ENCODE measurements at places on chromosomes 11 and 22.
A peak's percentile ranks its signal among the peaks of the same experiment; 100 is the strongest.

- DNase-seq, result peak; percentile 14
Observed at GRCh38 chr11:77191823-77192495, 63.9 kb downstream of the MYO7A start.

DNA sequence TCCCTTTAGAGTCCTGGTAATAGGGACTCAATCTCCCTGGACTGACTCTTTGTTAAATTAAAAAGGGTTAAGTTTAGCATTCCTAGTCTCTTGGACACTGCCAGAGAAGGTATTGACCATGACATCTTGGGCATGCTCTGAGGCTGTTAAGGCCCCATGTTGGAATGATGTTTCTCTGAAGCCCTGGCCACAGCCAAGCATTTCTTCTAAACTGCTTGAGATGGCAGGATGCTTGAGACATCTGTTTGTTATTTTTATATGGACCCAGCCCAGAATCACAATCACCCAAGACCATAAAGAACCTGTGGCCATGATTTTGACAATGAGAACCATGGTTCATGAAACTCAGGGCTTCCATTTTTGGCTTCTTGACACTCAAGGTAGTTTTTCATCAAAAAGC is 5.5 kb upstream of the ANKK1 start:
- no peak for DNase-seq

DNA sequence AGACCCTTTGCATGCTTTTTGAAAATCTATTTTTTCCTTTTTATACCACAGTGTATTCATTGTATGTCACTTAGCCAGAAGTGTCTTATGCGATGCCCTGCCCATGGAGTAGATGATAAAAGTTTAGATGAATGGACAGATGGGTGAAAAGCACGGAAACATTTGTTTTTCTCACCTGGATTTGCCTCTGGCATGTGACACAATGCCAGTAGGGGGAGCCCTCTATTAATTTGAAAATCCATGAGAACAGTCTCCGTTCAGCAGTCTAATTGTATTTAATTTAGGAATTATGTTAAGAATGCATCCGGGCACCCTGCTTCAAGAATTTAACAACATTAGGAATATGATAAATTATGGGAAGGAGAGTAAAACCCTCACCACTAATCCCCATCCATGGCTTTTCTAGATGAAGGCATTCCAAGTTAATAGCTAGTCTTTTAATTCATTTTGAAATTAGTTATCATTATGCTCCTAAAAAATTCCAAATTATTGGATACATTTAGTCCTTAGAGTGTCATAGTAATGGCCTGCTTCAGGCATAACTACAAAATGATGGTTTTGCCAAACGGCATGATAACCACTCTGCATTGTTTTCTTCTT is 55.3 kb upstream of the ALKBH3 start:
- peak; percentile 46 for DNase-seq

- DNase-seq, result no peak
Observed at GRCh38 chr11:3375552-3375951, 3.4 kb downstream of the ZNF195 start.

DNA sequence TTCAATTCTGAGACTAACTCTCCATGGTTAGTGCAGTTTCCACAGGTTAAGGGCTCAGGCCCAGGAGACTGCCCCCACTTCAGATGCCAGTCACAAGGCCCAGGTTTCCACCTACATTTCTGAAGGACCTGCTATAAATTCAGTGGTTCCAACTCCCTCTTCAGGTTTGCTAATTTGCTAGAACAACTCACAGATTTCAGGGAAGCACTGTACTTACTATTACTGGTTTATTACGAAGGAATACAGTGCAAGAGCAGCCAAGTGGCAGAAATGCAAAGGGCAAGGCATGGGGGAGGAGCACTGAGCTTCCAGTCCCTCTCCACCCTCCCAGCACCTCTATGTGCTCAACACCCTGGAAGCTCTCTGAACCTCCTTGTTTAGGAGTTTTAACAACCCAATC is 39.3 kb upstream of the SPON1 start:
- no peak for DNase-seq

DNA sequence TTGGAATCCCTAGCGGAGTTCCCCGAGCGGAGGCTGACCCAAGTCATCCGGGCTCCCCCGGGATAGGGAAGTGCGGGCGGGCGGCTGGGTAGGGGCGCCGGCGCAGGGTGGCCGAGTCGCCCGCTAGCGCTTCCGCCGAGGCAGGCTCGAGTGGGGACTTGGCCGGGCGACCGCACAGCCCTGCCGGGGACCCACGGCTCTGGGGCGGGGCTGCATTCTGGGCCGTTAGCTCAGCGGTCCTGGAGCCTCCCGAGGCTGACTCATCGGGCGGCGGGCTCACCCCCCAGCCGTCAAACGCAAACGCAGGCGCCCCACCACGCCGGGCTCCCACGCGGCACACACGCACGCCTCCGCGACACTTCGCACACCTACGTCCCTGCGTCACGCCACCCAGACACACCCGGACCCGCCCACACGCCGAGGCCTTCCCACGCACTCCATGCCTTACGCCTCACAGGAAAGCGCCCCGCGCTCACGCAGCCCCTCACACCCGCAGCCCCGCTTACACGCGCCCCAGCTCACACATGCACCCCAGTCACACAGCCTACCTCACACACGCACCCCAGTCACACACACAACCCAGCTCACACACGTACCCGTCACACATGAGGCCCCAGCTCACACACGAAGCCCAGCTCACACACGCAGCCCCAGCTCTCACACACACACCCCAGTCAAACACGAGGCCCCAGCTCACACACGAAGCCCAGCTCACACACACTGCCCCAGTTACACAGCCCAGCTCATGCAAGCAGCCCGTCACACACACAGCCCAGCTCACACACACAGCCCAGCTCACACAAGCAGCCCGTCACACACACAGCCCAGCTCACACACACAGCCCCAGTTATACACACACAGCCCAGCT is 1.2 kb downstream of the PHLDB1 start:
- DNase-seq, result no peak

DNA sequence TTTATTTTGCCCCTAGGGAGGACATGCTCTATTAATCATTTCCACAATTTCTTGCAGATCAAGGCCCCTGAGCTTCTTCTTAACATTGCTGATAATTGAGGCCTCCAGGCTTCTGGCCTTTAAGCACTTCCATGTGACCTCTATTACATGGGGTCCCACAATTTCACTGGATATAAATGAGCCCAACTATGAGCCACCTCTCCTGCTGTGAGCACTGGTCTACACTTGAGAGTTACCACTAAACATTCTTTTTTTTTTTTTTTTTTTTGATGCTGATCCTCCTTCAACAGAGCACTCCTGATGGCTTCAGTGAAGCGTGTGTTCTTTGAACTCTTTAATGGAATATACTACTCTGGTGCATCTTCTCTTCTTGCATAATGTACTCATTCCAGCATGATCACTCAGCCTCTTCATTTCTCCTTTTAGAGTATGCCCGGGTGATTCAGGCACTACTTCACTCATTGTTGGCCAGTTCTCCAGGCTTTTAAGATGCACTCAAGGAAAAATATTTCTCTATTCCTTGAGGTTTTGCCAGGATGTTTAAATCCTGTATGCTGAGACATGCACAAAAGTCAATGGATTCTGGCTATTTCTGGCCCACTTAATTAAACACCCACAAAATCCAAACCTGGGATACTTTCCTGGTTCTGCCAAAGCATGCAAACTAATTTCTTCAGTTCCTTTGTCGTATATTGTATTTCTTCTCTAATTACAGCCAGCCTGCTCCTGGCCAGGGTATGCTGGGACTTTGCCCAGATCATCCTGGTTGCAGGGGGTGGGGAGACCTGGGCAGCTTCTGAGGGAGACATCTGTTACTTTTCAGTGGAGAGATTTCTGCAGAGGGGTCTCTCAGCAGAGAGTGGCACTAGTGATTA is 257.8 kb upstream of the LUZP2 start:
- no peak for DNase-seq

GRCh38 chr11:14248580-14248981 is 110.4 kb downstream of the RRAS2 start:
- DNase-seq, result peak; percentile 8

DNA sequence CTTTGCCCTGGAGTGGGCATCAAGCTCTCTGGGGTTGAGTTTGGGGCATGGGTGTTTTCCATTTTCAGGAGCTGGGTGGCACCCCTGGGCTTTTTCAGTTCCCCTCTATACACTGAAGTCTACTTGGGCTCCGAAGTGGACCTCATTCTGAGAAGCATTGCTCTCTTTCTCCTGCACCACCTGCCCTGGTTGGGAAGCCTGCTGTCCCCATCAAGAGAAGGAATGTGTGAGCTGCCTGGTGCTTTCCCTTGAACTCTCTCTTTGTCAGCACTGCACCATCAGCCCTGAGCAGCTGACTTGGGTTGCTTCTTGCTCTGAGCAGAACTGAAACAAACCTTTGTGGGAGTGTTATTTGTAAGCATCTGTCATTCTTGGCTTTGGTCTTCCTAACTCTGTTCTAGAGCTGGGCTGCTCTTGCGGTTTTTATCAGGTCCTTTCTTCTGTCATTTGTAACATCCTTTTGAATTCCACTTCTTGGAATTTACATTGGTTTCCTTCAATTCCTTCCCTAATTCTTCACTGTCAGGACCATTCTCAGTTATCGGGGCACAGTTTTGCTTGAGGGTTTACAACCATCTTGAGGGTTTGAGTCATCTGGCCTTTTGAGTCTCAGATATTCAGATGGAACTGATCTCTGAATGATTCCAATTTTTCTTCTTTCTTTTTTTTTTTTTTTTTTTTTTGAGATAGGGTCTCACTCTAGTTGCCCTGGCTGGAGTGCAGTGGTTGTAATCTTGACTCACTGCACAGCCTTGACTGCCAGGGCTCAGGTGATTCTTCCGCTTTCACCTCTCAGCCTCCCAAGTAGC is 20.5 kb downstream of the UBE2L3 start:
- no peak for DNase-seq

DNA sequence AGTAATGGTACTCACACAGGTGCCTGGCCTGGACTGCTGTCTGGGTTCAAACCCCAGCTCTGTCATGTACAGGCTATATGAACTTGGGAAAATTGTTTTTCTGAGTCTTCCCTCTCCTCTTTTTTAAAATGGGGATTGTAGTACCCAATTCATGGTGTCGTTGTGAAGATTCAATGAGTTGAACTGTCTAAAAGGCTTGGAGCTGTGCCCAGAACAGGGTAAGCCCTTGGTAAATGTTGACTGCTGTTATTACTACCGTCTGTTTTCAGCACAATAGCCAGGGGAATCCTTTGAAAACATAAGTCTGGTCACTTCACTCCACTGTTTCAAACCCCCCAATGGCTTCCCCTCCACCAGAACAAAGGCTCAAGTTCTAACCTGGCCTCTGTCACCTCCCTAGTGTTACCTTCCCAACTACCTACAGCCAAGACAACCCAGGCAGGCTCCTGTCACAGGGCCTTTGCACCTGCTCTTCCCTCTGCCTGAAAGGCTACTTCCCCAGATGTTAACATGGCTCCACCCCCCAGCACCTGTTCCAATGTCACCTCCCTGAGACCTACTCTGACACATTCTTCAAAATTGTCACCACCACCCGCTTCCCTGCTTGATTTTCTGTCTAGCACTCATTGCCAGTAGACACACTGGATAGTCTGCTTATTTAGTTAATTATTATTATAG is 152.8 kb downstream of the CHST1 start:
- peak; percentile 15 for DNase-seq

DNA sequence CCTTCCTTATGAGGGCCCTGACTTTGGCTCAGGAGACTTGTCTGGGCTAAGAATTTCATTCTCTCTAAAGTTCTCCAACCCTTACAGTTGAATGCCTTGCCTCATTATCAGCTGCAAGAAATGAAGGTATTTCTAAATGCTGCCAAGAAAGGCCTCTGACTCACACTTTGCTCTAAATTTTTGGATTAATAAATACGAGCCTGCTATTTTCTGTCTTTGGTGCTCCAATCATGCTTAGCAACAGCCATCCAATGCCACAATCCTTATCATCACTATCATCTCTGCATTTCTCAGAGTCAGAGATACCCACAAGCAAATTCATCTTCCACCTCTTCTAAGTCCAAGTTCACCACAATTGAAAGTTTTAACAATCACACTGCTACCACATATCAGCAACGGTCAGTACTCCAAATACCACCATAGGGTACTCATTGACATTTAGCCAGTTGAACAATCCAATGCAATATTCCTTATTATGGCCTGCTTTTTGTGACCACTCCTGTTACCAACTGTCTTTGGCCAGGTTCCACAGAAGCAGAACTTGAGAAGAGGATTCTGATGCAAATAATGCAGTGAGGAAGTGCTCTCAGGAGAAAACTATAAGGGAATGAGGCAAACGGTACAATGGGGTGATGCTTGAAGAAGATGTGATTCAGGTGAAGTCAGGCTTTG is 5.7 kb downstream of the PATE2 start:
- DNase-seq, result no peak

GRCh38 chr11:125346179-125346530 is 149.9 kb downstream of the FEZ1 start:
- no peak for DNase-seq

GRCh38 chr22:25357606-25358420 is 138.4 kb downstream of the CRYBB2 start:
- DNase-seq, result no peak

GRCh38 chr11:96235751-96236150 is 107.2 kb downstream of the MAML2 start:
- DNase-seq, result no peak

DNA sequence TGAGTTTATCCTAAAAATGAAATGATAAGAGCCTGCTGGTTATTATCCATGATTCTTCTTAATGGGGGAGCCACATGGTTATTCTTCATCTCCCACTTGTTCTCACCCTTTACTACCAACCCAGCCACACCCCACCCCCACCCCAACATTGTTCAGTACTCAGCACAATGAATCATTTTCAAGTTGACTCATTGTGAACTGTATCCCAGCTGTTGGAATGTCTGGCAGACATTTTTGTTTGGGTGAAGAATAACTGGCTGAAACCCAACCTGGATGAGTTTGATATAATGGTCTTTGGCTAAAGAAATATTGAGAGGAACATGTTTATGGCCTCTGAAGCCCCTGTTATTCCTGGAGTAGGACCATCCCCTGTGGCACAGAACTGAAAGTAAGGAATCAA is 136.2 kb downstream of the ELP4 start:
- no peak for DNase-seq

GRCh38 chr11:88327061-88327460 is 10.5 kb downstream of the CTSC start:
- no peak for DNase-seq

GRCh38 chr11:107266455-107266854 is 191.2 kb downstream of the CWF19L2 start:
- no peak for DNase-seq

DNA sequence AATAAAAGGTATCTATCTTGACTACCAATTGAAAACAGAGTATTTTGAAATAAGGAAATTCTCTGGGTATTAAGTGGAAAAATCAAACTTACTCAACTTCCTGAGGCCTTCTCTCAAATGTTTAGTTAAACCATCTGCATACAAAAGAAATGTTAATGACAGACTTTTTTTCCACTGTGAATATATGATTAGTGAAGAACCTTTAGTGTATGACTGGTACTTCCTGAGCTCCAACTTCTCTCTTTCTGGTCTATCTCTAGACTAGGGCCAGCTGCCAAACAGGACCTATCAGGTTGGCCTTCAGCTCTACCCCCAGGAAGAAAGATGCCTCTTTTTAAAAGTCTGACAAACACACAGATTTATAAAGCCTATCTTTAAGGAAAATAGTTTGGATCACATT is 68.8 kb upstream of the SCUBE2 start:
- no peak for DNase-seq

- DNase-seq, result no peak
Observed at GRCh38 chr22:45051419-45051818, 41.6 kb upstream of the PHF21B start.

- DNase-seq, result no peak
Observed at GRCh38 chr22:39089928-39090327, 7.1 kb upstream of the APOBEC3H start.

- peak; percentile 36 for DNase-seq
Observed at GRCh38 chr11:92226331-92227229, 2.0 kb downstream of the FAT3 start.

Measured in NCI-H1105 treated with DMSO at 0.1 percent for 48 hours (cell line).